ENCODE measurements at places on chromosomes 3 and 15. TPM values are rescaled to one million over a fixed set of nuclear protein-coding genes. Genes with fewer than 3 reads are reported as not detected.

GRCh38 chr3:123832692-123833397 lies 51.3 kb downstream of the MYLK start:
- DNase-seq, result no peak

DNA sequence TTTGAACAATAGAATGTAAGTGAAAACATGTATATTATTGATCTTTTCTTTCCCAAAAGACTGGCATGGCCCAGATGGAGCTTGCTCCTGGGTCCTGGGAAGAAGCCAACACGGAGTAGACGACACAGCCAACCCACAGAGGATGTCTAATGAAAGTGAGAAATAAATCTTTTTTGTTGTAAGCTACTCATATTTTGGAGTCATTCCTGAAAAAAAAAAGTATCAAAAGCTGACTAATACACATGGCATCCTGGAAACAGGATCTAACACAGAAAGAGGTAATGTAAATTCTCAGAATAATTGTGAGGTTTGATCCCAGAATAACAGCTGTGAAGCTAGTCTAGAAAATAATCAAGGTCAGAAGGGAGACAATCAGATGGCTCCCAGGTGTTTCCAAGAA lies 12.6 kb upstream of the FRMD5 start:
- DNase-seq, result no peak

GRCh38 chr15:91345736-91346135 lies 245.7 kb downstream of the SV2B start:
- DNase-seq, result no peak

IQCH gene
- 3.2 TPM for polyA plus RNA-seq

- DNase-seq, result no peak
Observed at GRCh38 chr3:48437812-48438211, 2.1 kb downstream of the CCDC51 start.
